ENCODE measurements at places on chromosomes 12 and 14.

GRCh38 chr14:93059917-93060545, 55.7 kb downstream of the ITPK1 start:
- no peak for DNase-seq

DNA sequence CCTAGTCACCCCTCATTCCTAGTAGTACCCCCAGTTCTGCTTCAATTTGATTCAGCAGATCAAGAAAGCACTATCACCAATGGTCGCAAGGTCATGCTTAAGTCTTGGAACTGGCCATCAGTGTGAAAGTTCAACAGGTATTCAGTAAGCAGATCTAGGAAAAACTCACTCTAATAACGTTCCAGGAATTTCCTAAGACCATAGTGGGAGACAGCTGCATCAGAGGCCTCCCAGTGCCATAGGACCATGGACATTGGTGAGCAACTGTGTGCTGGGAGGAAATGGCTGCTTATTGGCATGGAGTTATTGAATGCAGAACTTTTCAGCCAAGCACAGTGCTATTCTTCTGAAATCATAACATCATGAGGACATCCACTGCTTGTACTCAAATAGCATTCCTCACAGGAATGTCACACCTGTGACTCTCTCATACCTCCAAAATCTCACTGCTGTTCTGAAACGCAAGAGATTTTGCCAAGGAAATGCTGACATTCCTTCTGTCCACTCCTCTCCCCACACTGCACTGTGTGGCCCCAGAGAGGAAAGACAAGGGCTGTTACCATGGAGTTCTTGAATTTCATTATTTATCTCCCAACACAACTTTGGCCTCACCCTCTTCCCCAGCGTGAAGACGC, 30.9 kb upstream of the MDM2 start:
- DNase-seq, result no peak

DNA sequence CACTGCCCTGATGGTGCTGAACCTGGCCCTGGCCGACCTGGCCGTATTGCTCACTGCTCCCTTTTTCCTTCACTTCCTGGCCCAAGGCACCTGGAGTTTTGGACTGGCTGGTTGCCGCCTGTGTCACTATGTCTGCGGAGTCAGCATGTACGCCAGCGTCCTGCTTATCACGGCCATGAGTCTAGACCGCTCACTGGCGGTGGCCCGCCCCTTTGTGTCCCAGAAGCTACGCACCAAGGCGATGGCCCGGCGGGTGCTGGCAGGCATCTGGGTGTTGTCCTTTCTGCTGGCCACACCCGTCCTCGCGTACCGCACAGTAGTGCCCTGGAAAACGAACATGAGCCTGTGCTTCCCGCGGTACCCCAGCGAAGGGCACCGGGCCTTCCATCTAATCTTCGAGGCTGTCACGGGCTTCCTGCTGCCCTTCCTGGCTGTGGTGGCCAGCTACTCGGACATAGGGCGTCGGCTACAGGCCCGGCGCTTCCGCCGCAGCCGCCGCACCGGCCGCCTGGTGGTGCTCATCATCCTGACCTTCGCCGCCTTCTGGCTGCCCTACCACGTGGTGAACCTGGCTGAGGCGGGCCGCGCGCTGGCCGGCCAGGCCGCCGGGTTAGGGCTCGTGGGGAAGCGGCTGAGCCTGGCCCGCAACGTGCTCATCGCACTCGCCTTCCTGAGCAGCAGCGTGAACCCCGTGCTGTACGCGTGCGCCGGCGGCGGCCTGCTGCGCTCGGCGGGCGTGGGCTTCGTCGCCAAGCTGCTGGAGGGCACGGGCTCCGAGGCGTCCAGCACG, 4.7 kb downstream of the LTB4R start:
- peak; percentile 78 for DNase-seq

DNA sequence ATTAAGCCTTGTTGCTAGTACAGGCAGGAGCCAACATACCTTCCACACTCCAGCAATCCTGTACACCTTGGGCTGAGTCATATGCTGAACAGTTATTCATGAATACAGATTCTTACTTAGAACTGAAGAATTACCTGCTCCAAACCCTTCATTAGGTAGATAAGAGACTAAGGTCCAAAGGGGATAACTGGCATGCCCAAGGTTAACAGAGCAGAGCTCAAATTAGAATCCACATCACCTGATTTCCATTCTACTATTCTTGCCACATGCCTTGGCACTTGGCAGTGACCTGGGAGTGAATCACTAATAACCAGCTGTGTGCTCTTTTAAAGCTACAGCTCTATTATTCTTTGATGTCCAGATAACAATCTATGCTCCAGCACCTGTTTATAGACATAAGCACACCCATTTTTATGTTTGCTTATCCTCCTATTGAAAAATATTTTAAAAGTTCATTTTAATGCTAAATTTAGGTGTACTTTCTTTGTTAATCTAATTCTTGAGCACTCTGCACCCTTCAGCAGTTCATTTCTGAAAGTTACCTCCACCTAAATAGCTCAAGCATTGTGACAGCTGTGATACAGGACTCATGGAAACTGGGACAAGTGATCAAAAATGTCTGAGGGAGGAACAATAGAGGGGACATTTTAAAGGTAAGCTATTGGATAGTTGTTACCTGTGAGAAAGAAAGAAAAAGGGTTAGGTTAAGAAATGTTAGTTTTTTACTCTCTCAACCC, 19.4 kb downstream of the LPCAT3 start:
- no peak for DNase-seq

DNA sequence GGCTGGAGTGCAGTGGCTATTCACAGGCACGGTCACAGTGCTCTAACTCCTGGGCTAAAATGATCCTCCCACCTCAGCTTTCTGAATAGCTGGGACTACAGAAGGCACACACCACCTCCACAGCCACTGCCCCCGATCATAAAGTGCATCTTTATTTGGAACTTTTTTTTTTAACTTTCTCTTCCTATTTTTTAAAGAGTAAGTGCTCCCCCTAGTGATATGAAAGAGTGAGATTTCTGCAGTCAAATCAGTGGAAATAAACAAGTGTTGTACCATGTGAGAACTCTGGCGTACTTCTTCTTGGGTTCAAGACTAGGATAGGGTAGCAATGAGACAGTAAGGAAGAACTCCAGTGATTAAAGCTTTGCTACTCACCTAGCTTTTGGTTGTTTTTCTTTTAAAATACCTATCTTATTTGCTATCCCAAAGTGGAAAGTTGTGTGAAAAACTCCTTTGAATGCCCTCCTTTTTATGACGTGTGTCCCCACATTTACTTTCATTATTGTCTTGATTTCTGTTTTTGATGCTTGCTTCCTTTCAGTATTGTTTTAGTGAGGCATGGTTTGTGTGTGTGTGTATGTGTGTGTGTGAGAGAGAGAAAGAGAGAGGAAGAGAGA, 6.6 kb downstream of the PPP4R4 start:
- DNase-seq, result no peak

DNA sequence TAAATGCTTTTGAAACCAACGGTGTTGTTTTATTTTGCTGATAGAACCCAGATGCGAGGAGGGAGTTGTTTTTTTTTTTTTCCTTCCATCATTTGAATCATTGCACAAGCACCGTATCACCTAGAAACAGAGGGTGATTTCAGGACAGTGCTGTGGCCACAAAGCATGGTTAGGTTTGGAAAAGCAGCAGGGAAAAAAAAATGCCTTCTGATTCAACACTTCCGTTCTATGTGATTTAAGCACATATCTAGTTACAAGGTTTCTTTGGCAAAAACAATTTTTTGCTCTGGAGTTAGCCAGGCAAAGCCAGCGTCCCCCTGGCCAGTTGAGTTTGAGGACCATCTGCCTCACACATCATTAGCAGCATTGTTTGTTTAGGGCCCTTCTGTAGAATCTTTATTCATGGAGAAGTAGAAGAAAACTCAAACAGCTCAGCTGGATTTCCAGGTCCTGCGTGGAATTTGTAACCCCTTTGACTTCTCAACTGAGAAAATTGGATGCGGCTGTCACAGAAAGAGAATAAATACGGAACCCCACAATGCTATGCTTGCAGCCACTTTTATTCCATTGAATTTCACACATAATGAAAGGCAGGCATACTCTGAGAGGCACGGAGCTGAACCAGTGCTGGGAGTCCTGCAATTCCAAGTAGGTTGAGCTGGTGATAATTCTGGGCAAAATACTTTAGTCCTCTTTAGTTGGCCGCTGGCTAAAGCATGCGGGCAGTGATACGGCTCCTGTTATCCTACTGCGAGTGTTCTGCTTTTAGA, 17.0 kb upstream of the WNT5B start:
- no peak for DNase-seq

DNA sequence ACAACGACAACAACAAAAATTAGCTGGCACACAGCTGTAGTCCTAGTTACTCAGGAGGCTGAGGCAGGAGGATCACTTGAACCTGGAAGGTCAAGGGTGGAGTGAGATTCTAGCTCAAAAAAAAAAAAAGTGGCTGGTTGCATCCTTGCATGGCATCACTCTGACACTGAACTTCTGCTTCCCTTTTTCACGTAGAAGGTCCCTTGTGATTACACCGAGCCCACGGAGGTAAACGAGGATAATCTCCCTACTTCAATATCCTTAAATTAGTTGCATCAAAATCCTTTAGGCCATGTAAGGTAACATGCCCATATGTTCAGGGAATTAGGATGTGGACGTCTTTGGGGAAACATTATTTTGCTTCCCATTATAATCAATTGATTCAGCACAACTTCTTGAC, 4.0 kb upstream of the PPP4R4 start:
- no peak for DNase-seq

- no peak for DNase-seq
Measured at GRCh38 chr12:56154246-56154771, 1.9 kb downstream of the MYL6B start.

GRCh38 chr12:121061831-121062230, 22.8 kb upstream of the OASL start:
- no peak for DNase-seq

GRCh38 chr12:67892259-67893021, 96.8 kb upstream of the IFNG-AS1 start:
- DNase-seq, result no peak

- DNase-seq, result no peak
Measured at GRCh38 chr14:44701563-44702263, 194.6 kb upstream of the FSCB start.

DNA sequence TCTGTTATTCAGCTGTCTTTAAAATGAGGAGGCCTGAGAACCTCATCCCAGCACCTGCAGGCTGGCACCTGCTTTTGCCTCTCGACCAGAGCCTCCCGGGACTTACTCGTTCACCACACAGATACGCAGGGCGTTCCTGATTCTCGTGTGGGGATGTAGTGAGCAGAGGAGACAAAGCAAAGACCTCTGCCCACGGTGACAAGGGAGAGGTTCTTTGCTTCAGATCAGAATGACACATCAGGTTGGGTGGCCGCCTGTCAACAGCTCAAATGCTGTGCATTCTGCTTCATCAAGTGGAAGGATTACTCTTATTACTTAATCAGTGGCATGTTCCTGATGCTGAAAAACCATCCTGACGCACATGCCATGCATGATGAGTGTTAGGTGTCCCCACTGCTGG, 24.4 kb downstream of the DEGS2 start:
- DNase-seq, result no peak

DNA sequence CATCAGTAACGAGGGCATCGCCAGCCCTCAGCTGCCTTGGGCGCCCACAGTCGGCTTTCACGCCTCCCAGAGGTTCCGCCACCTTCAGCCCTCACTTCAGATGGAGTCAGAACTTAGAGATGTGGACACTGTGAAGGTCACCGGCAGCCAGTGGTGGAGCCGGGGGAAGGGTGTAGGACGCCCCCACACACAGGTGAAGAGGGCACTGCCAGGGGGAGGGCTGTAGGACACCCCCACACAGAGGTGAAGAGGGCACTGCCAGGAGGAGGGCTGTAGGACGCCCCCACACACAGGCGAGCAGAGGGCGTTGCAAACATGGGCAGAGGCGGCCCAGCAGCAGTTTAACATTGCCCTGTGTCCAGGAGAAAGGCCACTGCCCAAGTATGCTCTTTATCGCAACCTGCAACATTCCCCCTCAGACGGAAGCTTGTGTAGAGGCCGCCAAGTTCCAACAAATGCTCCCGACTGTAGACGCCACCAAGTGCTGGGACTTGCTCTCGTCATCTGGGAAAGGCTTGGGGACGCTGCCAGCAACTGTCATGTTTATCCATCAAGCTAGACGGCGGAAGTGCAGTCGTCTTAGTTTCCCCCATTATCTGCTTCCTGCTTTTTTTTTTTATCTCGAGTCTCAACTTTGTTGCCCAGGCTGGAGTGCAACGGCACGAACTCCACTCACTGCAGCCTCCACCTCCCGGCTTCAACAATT, 4.9 kb upstream of the ANKLE2 start:
- DNase-seq, result peak; percentile 89

DNA sequence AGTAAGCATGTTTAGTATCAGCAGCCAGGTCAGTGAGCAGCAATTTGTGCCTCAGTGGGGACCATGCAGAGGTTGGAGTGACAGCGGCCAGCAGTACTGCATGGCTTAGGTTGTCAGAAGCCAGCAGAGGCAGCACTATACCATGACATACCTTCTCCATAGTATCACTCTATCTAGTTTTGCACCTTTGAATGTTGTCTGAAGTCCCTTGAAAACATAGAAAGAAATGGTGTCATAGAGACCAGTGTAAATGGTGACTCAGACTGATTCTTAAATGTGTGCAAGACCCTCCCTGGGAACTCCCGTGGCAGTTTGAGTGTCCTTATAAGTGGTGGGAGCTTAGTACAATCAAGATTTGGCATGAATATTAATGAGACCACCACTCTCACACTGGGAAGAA, 124.4 kb downstream of the SLC38A1 start:
- no peak for DNase-seq

GRCh38 chr12:115452751-115453281, 768.8 kb upstream of the TBX3 start:
- no peak for DNase-seq

GRCh38 chr12:16939871-16940306, 333.9 kb upstream of the LMO3 start:
- no peak for DNase-seq

- peak; percentile 77 for DNase-seq
Measured at GRCh38 chr14:104865631-104866441, 768 bp downstream of the CEP170B start.

DNA sequence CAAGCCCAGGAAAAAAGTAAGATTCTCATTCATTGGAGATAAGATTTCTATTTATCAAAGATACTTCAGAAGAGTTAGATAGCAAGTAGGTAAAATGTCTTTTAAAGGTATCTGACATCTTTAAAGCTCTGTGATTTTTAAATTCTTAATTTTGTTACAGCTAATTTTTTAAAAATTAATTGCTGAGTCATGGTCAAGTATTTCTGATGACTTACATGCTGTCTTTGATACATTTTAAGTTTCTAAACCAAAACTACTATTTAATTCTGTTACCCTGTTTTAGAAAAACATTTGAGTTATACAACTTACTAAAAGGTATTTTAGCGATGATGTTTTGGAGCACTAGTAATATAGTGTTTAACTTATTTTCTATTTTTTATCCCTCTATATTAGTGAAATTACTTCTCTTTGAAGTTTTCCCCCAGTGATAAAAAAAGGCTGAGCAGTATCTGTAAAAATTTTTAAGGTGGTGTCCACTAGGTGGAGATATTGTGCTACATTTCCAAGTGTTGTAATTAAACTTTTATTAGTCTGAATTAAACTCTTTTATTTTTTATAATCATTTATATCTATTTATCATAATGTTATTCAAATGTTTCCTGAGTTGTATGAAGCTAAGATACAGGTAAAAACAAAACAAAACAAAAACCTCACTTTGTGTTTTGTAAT, 11.5 kb downstream of the ALG10 start:
- no peak for DNase-seq

Data from left cardiac atrium (tissue), 4 donors.